Uterus (tissue), 4 donors: ENCODE measurements at places on chromosomes 2 and 18.

DNA sequence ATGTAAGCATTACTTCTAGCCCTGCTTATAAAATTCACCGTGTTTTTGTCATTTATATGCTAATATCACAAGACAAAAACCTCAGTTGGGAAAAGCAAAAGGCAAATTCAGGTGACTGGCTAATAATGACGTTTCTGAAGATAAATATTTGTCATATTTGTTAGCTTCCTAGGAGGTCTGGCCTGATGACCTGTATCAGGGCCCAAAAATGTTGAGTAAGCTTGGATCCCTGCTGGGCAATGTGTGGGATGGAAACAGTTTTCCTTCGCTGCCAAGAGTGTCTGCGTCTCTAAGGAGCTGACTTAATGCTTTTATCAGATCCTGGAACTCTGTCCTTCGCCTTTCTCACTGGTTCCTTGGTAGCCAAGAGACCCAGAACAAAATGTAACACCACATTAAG, 230.1 kb upstream of the PXDN start:
- H3K27me3 ChIP-seq, result no peaks in the 10 kb centered on the region
- no peak for DNase-seq
- H3K4me3 ChIP-seq, result no peak overlapping the region
- no peak overlapping the region for H3K27ac ChIP-seq
- H3K36me3 ChIP-seq, result no peaks in the 10 kb centered on the region

DNA sequence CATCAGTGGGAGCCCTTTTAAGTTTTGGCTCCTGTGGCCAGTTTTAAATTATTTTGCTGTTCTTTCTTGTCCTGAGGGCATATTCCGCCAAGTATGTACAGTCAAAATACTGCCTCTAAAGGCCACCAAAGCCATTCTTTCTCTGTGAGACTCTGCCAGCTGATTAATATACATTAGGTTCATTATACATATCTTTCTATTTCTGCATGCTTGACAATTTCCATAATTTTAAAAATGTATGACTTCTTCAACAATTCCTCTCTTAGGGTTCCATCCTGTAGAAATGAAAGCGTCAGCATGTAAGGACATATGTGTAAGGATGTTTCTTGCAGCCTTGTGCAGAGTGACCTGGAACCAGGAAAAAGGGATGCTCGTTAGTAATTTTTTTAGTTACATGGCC, 291.9 kb downstream of the PHLPP1 start:
- no peaks in the 10 kb centered on the region for H3K4me1 ChIP-seq
- no peak overlapping the region for H3K27ac ChIP-seq
- H3K4me3 ChIP-seq, result no peak overlapping the region
- no peaks in the 10 kb centered on the region for H3K36me3 ChIP-seq
- no peaks in the 10 kb centered on the region for H3K27me3 ChIP-seq
- DNase-seq, result no peak

DNA sequence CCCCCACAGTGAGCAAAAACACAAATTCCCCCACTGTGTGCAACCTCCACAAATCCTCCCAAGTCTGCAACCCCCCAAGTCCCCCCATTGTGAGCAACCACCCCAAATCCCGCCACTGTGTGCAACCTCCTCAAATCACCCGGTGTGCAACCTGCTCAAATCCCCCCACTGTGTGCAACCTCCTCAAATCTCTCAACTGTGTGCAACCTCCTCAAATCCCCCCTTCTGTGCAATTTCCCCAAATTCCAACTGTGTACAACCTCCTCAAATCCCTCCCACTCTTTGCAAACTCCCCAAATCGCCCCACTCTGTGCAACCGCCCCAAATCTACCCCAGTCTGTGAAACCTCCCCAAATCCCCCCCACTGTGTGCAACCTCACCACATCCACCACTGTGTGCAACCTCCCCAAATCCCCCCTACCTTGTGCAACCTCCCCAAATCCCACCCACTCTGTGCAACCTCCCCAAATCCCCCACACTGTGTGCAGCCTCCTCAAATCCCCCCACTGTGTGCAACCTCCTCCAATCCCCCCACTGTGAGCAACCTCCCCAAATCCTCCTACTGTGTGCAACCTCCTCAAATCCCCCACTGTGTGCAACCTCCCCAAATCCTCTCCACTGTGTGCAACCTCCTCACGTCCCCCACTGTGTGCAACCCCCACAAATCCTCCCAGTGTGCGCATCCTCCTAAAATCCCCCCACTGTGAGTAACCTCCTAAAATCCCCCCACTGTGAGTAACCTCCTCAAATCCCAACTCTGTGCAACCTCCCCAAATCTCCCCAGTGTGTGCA, 115.2 kb downstream of the TPO start:
- no peaks in the 10 kb centered on the region for H3K27me3 ChIP-seq
- H3K27ac ChIP-seq, result no peak overlapping the region
- H3K36me3 ChIP-seq, result no peaks in the 10 kb centered on the region
- H3K4me1 ChIP-seq, result no peaks in the 10 kb centered on the region
- H3K4me3 ChIP-seq, result no peak overlapping the region
- no peak for DNase-seq

DNA sequence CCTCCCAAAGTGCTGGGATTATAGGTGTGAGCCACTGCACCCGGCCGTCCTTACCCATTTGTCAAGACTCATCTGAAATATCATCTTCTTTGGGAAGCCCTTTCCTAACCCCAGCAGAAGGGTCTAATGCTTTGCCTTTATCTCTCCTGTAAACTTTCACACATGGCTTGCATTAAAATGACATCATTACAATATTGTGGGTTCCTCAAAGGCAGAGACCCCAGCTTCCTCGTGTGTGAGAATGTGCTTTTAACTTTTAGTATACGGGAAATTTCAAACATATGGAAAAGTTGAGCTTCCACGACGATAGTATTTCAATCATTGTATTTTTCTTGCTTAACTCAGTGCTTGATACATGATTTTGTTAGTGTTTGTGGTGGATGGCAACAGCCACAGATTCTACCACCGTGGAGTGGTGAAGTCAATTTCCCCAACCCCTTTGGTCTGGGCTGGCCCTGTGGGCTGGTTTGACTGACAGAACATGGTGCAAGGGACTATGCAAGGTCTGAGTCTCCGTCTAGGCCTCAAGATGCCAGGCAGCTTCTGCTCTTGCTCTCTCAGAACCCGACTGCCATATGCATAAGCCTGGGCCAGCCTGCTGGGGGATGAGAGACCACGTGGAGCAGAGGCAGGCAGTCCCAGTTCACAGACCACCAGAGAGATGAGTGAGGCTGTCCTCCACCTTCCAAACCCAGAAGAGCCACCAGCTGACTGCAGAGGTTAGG, 39.9 kb downstream of the NGEF start:
- H3K4me3 ChIP-seq, result no peak overlapping the region
- H3K27me3 ChIP-seq, result no peaks in the 10 kb centered on the region
- no peaks in the 10 kb centered on the region for H3K36me3 ChIP-seq
- no peak for DNase-seq
- H3K27ac ChIP-seq, result no peak overlapping the region

DNA sequence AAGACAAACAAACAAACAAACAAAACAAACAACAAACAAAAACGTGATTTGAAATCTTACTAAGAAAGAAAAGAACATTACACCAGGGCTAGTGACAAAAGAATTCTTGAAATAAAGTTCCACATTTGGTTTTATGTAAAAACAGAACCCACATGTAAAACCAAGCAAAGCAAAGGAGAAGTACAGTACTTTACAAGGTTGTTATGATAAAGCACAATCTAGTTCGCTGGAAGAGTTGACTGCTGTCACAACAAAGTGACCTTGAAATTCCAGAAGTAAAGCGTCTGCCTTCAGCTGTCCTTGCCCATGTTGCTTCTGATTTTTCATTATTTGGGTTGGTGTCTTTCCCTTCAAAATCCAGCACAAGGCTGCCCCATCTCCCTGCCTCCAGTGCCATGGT, 94.8 kb upstream of the CYRIA start:
- no peak overlapping the region for H3K27ac ChIP-seq
- H3K4me3 ChIP-seq, result no peak overlapping the region
- no peaks in the 10 kb centered on the region for H3K4me1 ChIP-seq
- H3K27me3 ChIP-seq, result no peaks in the 10 kb centered on the region
